ENCODE measurements at places on chromosomes 4 and X.

DNA sequence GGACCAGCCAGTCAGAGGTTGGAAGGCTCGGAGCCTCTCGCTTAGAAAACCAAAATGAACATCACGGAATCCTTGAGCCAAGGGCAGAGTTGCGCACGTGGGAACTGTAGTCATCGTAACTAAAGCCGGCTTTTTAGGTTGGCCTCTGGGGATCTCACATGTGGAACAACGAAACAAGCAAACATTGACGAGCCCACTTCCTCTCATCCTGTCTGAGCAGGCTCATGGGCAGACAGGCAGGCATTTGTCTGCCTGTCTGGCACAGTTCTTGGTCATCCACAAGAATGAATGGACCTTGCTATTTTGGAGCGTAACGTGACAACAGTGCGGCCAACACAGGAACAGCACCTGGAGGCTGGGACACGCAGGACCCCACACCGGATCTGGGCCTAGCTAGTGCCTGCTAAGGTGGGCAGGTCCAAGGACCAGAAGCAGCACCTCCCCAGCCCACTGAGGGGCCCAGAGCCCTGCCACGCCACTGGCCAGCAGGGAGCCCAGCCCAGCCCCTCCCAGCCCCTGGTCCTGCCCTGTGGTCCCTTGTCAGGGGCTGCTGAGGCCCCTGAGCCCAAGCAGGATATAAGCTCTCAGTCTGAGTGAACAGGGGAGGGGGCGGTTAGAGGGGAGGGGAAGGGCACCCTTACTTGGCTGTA is 9.2 kb upstream of the TREX2 start:
- DNase-seq, result no peak

- DNase-seq, result no peak
Measured at GRCh38 chr4:5958199-5958735, 60.0 kb downstream of the C4orf50 start.

DNA sequence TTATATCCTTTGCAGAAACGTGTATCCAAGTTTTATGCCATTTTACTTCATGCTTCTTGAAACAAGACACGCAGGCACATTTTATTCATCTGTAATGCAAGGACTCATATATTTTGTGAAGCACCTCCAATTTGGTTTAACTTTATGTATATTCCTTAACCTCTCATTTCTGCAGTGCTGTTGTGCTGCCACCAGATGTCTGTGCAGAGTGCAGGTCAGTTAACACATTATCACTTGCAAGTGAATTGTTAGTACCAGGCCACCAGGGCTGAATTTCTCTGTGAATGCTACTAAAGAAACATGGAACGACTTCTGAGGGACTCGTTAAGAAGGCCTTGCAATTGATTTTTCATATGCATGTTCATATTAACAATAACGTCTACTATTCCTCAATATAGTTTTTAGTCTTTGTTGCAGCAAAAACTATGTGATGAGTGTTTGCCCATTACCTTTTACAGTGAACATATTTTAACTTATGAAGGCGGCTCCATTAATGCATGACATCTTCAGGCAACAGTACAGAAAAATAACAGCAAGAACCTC is 770.3 kb downstream of the NLGN4X start:
- no peak for DNase-seq

GRCh38 chr4:185213877-185214276 is 4.5 kb downstream of the SNX25 start:
- DNase-seq, result no peak

DNA sequence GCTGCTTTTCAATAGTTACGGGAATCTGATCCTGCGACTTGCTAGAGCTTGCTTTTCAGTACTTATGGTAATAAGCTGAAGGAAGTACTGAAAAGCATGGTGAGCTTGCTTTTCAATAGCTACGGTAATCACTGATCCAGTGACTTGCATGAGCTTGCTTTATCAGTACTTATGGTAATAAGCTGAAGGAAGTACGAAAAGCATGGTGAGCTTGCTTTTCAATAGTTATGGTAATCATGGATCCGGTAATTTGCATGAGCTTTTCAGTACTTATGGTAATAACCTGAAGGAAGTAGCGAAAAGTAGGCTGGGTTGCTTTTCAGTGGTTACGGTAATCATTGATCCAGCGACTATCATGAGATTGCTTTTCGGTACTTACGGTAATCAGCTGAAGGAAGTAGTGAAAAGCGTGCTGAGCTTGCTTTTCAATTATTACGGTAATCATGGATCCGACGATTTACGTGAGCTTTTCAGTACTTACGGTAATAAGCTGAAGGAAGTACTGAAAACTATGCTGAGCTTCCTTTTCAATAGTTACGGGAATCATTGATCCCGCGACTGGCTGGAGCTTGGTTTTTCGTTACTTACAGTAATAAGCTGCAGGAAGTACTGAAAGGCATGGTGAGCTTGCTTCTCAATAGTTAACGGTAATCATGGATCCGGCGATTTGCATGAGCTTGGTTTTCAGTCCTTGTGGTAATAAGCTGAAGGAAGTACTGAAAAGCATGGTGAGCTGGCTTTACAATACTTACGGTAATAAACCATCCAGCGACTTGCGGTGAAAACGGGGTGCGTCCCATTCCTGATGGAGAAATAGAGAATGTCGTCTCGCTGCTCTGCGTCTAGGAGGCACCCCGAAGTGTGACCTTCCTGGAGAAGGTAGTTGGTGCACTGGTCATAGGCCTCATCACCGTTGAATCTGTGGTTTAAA is 6.5 kb downstream of the CRLF2 start:
- DNase-seq, result no peak

GRCh38 chr4:19880206-19880605 is 371.5 kb upstream of the SLIT2 start:
- no peak for DNase-seq

GRCh38 chr4:102625232-102625930 is 124.2 kb downstream of the NFKB1 start:
- no peak for DNase-seq

DNA sequence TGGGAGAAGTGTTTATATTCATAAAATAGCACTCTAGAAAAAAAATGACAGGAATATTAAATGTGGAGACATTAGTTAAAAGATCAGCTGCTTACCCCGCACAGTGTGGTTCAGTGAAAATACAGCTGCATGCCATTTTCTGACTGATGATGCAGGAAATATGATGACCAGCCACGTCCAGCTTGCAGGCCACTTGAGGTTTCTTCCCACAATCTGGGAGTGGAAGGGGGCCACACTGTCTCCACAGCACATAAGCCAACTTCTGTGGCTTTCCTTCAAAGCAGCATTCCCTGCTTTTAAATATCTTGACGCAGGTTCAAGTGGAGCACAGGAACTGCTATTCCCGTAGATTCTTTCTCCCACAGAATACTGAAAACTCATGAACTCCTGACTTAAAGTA is 173.4 kb upstream of the GALNT7 start:
- DNase-seq, result no peak

GRCh38 chrX:152913910-152914309 is 16.0 kb downstream of the ZNF185 start:
- no peak for DNase-seq

DNA sequence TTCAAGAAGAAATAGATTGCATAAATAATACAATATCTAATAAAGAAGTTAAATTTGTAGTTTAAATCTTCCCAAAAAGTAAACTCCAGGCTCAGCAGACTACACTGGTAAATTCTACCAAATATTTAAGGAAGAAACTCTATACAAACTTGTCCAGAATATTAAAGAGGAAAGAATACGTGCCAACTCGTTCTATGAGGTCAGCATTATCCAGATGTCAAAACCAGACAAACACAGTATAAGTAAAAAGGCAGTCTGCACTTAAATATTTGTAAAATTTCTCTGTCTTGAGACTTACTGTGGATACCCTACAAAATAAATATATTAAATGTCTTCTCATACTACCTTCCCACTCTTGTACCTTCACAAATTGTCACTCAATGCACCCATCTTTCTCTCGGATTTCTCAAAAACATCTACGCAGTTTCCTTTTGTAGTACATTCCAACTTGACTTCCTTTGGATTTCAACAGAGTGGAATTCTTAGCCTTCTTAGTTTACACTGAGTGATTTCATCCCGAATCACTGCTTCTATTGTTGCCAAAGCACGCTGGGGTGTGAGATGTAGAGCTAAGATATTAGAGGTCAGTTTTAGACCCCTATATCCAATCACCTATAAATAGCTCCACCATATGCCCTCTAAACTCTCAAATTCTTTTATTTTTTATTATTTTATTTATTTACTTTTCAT is 71.6 kb upstream of the MAB21L2 start:
- DNase-seq, result peak; percentile 28

DNA sequence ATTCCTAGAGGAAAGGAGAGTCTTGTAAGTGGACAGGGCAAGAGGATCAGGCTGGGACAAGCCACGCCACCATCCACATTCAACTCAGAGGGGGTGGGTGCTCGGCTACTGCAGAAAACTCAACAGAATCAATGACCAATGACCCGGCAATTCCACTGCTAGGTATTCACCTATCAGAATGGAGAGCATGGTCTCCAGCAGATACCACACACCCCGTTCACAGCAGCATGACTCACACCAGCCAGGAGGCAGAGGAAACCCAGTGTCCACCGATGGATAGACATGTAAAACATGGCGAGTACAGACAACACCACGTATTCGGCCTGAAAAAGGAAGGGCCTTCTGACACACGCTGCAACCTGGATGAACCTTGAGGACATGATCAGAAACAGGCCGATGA is 175.9 kb downstream of the AFAP1 start:
- no peak for DNase-seq

DNA sequence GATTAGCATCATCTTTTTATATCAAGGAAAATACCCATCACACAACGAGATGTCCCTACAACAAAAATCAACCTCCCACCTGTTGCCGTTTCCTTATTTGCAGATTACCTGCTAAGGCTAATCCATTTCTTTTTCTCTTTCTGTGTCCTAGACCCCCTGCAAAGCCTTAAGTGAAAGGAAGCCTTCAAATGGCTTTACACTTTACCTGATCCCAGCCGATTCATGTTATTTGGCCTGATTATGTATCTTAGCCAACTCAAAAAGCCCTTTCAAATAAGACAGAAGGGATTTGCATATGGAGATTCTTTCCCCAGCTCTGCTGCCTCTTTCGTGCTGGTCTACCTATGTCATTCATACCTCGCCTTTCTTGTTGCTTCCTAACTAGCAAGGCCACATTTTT is 14.4 kb downstream of the ABCG2 start:
- no peak for DNase-seq

DNA sequence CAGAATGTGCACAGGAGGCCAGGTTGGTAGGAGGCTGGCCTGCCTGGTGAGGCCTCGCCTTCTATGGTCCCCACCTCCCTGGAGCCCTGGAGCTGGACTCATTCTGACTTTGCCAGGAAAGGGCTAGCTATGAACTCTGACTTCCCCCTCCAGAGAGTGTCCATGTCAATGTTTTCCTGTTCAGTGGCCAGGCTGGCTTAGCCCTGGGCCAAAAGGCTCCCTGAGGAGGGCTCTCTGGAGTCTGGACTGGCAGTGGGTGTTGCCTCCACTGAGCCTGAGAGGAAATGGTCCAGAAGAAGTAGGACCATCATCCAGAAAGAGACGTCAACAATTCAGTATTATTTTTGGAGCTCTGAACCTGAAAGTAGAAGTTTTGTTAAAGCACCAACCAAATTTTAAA is 178.7 kb downstream of the CHIC2 start:
- DNase-seq, result no peak

GRCh38 chr4:89836031-89836745 is 773 bp downstream of the SNCA start:
- no peak for DNase-seq

- no peak for DNase-seq
Measured at GRCh38 chrX:37802028-37802427, 22.2 kb downstream of the CYBB start.

DNA sequence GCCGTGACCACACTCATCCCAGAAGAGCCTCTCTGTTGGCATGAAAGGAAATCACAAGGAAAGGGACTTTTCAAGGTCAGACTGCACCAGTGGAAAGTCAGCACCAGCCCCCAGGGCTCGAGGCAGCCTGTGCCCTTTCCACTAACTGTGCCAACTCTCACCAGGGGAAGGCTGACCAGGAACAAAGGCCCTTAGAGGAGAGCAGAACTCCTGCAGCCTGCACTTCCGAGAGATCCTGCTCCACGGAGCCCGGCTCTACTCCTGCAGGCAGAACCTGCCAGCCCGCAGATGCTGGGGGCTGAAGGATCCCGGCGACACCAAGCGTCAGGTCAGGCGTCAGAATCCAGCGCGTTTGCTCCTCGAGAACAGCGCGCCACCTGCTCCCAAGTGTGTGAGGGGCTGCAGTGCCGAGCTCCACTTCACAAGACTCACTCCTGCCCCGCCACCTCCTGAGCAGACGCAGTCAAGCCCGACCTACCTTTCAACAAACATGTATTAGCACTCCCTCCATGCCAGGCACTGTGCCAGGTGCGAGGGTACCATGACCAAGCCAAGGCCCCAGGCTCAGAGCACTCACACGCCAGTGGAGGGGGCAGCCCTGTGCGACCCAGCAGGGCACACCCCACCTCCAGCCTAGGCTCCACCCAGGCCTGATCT is 13.6 kb upstream of the HELT start:
- no peak for DNase-seq

GRCh38 chr4:74653331-74654229 is 140.7 kb downstream of the BTC start:
- no peak for DNase-seq

DNA sequence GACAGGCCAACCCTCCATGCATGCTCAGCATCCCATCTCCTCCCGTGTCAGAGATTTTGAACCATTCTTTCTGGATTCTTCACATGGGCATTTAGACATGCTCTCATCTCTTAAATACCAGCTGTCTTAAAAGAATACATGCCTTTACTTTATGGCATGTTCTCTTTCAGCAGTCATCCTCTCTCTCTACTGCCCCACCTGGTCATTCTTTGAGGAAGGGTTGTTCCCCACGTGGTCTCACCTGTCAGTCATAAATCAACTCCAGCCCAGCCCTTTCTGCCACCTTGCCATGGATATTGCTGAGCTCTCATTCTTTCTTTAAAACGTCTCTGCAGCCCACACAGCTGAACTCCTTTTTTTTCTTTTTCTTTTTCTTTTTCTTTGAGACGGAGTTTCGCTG is 111.3 kb downstream of the ARHGAP10 start:
- DNase-seq, result no peak

DNA sequence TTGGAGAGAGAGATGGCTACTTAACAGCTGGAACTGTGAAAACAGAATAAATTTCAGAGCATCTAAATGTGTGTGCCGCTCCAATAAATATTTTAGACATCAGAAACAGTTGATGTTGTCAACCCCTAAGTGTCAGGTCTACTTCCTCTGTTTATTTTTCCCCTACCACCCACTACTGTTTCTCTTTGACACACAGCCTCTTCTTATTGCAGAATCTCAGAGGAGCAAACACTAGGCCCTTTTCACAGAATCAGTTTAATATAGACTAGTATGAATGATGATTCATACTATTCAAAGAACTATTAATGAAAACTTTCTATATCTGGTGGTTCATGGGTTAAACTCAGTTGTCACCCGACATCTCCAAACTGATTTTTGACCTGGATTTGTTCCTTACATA is 33.9 kb downstream of the NAA11 start:
- no peak for DNase-seq

DNA sequence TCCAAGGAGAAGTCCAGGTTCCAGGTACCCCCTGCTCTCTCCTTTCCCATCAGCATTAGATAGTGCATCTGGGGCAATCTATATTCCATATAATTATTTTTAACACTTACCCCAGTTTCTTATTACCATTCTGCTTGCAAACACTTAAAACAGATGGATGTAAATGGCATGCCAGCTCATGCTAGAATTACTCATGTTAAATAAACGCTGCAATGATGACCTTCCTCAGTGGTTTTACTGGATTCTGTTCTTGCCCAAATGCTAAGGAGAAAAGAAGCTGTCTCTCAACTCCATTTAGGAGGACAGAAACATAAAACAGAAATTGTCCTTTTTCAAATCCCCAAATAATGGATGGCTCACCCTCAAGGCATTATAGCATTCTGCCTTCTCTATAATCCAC is 161.1 kb downstream of the NLGN4X start:
- no peak for DNase-seq
